Endothelial cell (in vitro differentiated cells): ENCODE measurements at places on chromosomes 4 and X.

DNA sequence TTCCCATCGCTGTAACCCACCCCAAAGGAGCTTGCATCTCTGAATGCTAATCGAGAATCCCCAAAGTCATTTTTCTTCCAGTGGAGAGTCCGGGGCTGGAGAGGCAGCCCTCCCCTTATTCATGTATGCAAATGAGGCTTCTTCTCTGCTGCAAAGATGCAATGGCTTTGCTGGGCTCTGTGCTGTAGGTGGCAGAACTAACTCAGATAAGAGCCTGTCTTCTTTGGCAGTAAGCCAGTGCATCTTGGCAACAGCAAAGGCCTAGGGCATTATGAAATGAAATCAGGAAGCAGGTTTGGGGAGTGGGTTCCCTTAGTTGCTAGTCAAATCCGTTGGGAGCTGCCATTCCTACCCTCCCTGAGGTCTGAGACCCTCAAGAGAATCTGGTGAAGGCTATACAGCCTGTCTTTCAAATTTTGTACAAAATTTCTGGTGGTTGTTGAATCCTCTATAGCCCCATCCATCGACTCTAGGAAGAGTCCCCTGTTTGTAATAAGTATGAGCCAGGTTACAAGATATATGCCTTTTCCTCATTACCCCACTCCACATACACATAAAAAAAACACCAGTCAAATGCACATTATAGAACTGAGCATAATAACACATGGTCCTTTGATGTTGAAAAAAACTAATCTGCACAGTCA lies 290.6 kb upstream of the TAPT1 start:
- DNase-seq = no peak

DNA sequence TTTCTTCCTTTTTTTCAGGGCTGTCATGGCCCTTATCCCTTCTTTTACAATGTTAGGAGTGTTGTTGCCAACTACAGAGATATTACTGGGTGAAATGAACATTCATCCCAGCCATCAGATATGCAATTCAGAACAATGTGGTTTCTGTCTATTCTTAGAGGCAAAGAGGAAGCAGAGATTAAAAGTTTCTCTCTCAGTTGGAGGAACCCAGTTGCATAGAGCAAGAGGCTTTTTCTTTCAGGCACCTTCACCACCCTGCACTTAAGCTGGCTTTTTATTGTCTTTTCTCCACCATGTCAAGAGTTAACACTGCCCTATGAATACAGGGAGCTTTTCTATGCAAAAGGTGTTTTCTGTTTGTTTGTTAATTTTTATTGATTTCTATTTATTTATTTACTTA lies 1559.6 kb upstream of the IGFBP7 start:
- no peak for DNase-seq

DNA sequence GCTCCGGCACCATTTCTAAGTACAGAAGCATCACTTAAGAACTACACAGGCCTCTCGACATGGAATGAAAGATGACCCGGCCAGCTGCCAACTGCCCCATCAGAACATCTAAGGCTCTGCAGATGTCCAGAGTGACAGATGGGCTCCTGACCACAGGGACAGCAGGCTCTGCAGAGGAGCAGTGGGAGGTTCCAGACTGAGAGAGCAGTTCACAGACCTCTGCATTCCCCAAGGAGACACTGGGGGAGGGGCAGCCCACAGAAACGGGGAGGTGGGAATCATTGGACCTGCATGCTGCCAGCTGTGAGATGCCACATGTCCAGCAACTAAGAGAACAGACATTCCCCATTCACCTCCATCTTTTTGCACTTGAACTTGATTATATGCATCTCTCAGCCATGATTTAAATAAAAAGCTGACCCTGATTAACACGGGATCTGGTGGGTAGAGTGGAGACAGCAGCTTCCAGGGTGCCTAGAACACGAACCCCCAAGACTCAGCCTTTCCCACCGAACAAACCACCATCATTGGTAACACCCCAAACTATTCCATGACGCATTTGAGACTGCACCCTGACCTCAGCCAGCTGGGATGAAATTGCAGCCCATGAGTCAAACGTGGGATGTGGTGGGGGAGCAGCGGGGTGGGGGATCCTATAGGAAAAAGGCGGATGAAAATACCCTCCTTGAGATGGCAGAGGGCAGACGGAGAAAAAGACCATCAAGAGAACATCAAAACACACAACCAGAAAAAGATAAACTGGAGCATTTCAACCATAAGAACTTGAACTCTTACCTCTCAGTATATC lies 47.2 kb downstream of the AFAP1 start:
- DNase-seq = no peak

GRCh38 chrX:13235930-13236329 lies 83.9 kb downstream of the ATXN3L start:
- no peak for DNase-seq

- DNase-seq = no peak
These were observed 11.6 kb upstream of the CTBP1 start for GRCh38 chr4:1260418-1261106.

DNA sequence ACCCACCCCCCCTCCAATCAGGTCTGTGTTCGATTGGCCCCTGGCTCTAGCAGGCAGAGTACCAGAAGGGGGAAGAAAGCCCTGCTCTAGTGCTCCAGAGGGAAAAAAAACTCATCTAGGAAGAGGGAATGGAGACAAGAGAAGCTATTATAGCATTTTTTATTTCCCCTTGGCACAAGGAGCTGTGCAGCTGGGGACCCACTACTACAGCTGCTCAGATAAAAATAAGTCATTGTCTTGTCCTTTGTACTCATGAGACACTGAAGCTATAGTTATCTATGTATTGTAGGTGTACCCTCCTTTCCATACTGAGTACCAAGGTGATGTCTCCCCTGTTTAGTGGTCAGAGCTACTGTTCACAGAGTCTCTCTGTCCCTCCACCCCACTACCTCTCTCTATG lies 14.3 kb downstream of the CCDC160 start:
- no peak for DNase-seq

GRCh38 chr4:304969-305680 lies at the start of gene ZNF732:
ZNF732 (minus strand) TSS chr4:305474; CDS start chr4:305310, 164 bp downstream.
- peak; percentile 81 for DNase-seq

- DNase-seq = peak; percentile 82
These were observed 33.0 kb downstream of the GALNTL6 start for GRCh38 chr4:171846232-171846631.

GRCh38 chr4:184531008-184531407 lies 56.7 kb upstream of the IRF2 start:
- DNase-seq = no peak

DNA sequence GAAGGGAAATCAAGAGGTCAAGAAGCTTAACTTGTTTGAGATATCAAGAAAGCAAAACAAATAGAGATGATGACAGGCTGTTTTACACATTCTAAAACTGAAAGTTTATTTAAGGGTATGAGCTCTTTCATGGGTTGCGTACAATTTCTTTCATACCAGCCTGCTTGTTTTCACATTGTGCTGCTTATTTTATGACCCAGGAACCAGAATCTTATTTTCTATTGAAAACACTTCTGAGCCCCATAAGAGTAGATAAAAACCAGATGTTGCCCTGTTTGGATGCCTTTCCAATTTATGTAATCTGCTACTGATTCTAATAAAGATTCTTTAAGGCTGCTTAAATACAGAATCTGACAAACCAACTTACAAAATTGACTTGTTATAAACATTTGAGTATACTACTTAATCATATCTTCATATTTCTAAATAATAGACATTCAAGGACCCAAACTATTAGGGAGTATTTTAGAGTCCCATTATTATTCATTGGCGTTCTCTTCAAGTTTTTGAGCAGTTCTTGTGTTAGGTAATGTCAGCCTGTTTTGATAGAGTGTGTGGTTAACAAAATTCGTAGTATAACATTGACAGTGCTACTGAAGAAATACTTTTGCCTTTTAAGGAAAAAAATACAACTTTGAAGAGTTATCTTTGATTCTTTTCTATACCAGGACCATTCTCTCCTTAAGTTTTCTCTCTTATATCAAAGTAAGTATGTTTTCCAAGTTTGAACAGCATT lies 74.4 kb downstream of the PDLIM5 start:
- no peak for DNase-seq

DNA sequence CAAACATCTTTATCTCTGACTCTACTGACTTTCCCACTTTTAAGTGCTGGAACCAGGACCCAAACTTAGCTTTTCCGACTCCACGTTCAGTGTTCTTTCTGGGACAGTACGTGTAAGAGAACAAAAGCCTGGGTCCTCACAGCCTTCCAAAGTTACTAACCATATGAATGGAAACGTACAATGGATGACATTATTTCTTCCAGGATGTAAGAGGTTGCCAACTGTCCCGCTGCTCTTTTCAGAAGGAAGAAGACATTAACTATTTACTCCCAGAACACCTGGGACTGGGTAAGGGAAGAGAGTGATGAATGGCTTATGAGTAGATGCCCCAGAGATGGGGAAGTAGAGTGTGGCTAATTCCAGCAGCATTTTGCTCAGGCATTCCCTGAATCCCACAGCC lies 114.7 kb downstream of the TRAPPC11 start:
- no peak for DNase-seq

GRCh38 chr4:145681518-145681917 lies 1.6 kb downstream of the C4orf51 start:
- DNase-seq = no peak

- DNase-seq = peak; percentile 6
These were observed 848 bp downstream of the ACSL4 start for GRCh38 chrX:109732017-109732801.

DNA sequence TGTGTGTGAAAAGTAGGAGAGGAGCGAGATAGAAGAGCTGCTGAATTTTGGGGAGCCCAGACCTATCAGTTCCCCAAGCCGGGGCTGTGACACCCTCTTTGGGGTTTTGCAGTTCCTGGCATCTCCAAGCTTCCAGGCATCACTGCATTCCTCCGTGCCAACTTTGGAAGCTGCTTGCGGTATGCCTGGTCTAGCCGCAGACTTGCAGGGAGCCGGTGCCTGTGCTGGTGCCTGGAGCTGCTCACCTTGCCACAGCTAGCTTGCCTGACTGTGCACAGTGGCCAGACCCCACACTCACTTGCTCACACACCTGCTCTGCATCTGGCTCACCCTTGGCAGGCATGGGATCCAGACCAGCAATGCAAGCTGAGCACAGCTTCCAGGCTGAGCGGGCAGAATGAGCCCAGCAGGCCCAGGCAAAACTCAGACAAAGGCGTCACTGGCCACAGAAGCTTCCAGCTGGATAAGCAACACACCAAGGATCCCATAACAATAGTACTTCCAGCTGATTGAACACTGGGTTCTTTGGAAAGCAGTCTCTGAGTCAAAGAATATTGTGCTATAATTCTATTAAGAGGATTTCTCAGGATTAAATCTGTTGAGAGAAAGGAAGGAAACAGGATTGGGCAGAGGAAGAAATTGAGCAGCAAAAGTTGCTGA lies 390.9 kb downstream of the TEX13C start:
- DNase-seq = no peak

- no peak for DNase-seq
These were observed 1348.0 kb downstream of the ADGRL3 start for GRCh38 chr4:62548108-62548524.

GRCh38 chr4:165124488-165124887 lies 11.8 kb upstream of the TMEM192 start:
- DNase-seq = no peak

DNA sequence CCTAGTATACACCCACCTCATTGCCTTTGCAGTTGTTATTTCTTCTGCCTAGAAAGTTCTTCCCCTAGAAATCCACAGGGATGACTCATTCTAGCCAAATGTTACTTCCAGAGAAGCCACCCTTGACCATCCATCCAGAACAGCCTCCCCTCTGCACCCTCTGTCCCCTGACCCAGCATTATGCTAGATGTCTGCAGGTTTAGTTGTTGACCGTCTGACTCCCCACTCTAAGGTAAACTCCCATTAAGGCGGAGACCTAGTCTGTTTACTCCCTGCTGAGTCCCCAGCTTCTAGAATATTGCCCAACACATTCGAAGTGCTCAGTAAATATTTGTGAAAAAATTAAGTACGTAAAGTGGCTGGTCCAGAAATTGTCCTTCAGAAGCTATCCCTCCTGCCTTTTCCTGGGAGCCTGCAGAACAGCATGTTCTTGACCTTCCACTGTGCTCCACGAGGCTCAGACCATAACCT lies 11.0 kb downstream of the SRD5A3 start:
- no peak for DNase-seq

DNA sequence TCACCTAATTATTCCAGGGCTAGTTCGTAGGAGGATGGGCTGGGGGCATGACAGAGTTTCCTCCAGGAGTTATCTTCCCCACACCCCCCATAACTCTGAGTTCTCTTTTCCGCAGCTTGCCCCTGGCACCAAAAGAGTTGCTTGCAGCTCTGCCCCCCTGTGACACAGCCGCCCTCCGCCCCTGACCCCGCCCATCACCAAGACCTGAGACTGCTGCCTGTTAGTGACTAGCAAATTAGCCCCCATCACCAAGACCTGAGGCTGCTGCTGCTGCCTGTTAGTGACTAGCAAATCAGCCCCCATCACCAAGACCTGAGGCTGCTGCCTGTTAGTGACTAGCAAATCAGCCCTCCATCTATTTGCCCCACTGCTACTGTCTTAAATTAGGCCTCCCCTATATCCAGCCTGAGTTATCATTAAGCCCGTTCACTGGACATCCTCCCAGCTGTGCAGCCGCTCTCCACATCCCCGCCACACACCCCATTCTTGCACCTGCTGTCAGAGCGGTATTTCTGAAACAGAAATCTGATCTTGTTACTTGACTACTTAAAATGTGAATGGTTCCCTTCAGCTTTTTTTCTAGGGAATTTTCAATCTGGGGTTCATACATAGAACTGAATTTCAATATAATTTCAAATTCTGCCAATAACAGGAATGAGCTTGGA lies 1.5 kb upstream of the PAPSS1 start:
- DNase-seq = no peak

- no peak for DNase-seq
These were observed 153.8 kb downstream of the NR3C2 start for GRCh38 chr4:148288448-148288847.

DNA sequence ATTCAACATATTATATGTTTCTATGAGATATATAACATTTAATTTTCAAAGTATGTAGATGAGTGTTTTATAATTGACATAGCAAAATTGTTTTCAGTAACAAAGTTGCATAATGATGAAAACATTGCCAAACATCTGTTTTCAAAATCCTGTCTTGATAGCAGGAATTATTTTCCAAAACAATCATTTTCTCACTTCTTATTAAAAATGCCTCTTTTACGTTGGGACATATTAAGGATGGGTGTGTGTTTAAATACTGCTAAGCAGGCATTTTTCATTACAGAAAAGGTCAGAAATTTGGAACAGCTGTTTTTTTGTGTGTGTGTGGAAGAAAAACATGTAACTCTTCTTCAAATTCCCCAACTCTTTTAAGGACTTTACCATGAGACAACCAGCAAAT lies 452.0 kb downstream of the SPRY1 start:
- no peak for DNase-seq

DNA sequence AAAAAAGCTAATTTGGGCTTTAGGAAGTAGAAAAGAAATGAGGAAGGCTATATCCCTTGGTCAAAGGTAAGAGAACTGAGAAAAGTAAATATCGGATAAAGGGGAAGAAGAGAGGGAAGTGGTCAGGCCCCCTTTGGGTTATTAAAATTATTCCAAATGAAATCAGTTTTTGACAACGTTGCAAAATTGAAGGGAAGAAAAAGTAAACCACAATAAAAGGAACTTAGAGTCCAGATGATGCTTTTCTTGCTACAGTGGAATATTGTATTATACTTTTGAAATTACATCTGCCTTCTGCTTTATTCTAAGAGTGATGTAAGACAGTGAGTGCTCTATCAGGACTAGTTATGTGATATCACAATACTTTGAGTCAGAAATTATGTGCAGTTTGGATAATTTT lies 59.4 kb upstream of the RBPJ start:
- no peak for DNase-seq

GRCh38 chr4:156798438-156798837 lies 173.2 kb downstream of the PDGFC start:
- no peak for DNase-seq
